HS-27A (cell line): ENCODE measurements at places on chromosomes 13 and 19.

GRCh38 chr13:89199138-89199537 is 1528.0 kb downstream of the SLITRK5 start:
- no peak for DNase-seq

- no peak for DNase-seq
These were observed 50.1 kb upstream of the ATP12A start for GRCh38 chr13:24630121-24630520.

- DNase-seq, result peak; percentile 42
These were observed 6.8 kb upstream of the DGKH start for GRCh38 chr13:42041684-42042035.

- no peak for DNase-seq
These were observed 1.9 kb upstream of the EDDM13 start for GRCh38 chr19:56270676-56271075.

GRCh38 chr13:113863524-113864272 is at the start of gene GAS6:
TSS of gene GAS6 (minus strand) at chr13:113864076. CDS start at chr13:113863920, 156 bp downstream.
- DNase-seq, result no peak

- DNase-seq, result no peak
These were observed 94.6 kb downstream of the TSHZ3 start for GRCh38 chr19:31254611-31255010.

GRCh38 chr13:109205315-109205714 is 575.9 kb downstream of the MYO16 start:
- no peak for DNase-seq

DNA sequence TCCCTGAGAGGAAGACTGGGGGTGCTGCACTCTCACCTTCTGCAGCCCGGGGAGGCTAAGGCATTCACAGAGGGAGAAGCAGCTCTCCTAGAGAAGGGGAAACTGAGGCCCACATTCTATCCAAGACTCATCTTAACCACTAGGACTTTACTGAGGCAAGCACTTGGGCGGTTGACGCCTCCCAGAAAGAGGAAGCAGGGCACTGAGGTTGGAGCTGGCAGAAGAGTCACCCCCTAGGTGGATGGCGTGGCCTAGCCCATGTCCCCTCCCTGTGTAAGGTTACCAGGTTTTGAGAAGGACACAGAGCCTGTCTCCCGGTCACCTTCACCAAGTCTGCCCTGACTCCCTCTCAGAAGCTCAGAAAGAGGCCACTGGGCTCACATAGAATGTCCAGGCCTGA is 2.7 kb downstream of the S1PR2 start:
- DNase-seq, result no peak

- no peak for DNase-seq
These were observed 9.1 kb downstream of the ARID3A start for GRCh38 chr19:934865-935479.

DNA sequence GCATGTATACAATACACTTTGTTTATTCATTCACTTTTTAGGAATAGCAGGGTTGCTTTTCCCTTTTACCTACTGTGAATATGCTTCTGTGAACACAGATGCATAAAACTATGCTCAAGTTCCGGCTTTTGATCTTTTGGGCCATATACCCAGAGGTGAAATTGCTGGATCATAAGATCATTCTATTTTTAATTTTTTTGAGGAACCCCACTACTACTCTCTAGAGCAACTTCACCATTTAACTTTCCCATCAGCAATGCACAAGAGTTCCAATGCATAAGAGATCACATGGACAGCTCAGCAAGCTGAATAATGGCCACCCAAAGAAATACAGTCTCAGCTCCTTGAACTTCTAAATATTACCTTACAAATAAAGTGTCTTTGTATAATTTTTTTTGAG is 17.0 kb upstream of the SIGLEC10 start:
- no peak for DNase-seq
